ENCODE measurements at places on chromosomes 6 and 20.

DNA sequence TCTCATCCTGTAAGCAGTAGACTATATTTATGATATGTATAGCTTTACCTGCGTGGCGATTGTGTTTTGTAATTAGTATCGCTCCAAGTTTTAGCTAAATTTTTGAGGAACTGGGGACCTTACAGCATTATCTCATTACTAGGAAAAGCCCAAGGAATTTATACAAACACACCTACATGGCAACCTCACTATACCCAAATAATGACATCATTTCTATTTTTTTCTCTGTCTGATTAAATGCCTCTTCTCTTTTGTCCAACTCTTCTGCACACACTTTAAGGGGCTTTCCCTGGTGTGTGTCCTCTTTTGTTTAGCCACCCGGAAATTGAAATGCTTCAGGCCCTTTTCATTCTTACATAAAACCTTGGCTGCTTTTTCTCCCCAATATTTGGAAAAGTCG lies 82.9 kb upstream of the EXOC2 start:
- DNase-seq = no peak

GRCh38 chr6:158751224-158751623 lies 67.9 kb downstream of the EZR start:
- no peak for DNase-seq

- no peak for DNase-seq
Observed at GRCh38 chr6:90538278-90539046, 48.4 kb downstream of the MAP3K7 start.

- no peak for DNase-seq
Observed at GRCh38 chr20:23666698-23667097, 22.1 kb downstream of the CST4 start.

DNA sequence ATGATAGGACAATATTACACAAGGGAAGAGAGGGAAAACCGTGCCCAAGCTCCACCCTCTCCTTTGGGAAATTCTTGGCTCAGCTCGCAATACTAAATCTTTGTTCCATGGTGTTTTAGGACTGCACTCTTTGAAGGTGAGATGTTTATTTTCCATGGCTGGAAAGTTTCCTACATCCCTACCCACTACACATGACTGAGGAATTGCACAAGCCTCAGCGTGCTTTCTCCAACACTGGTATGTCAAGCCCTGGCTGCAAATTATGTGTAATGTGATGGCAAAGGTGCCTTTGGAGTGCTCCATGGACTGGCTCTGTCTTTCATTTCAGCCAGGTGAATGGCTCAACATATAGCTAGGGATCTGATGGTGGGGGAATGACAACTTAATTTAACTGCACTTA lies 134.3 kb downstream of the ISM1 start:
- no peak for DNase-seq

DNA sequence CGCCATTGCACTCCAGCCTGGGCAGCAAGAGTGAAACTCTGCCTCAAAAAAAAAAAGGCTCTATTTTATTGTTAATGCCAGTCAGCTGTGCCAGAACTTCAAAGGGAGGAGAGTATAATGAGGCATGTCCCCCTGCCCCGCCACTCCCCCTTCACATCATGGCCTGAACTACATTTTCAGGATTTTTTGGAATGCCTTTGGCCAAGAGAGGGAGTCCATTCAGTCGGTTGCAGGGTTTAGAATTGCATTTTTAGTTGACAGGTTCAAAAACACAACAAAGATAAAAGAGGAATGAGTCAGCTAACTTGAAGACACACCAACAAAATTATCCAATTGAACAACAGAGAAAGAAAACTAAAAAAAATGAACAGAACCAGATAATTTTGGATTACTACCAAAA lies 59.1 kb downstream of the CEP43 start:
- DNase-seq = no peak

- DNase-seq = no peak
Observed at GRCh38 chr6:43582911-43583310, 6.9 kb downstream of the POLH start.

GRCh38 chr20:63896264-63897105 lies 1.6 kb downstream of the DNAJC5 start:
- DNase-seq = no peak

GRCh38 chr6:149941583-149942460 lies at the start of gene ULBP2:
Gene ULBP2 (plus strand): TSS chr6:149942014. CDS start chr6:149942073, 59 bp downstream.
- DNase-seq = peak; percentile 37

DNA sequence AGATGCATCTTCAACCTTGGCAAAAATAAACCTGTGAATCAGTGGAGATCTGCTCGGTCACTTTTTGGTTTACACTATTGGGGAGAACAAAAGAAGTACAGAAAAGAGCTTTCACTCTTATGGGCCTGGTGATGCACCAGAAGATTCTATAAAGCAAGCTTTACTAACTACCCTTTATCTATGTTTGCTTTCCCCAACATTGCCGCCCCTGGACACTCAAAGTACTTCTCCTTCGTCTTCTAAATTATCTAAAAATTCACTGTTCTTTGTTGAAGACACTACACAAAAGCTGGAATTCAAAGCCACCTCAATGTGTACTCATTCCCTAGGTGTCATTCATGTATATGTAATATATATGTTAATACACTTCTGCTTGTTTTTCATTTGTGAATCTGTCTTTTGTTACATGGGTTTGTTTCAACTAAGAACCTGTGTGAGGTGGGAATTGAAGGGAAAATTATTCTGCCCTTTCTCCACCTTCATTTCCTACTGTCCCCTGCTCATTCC lies 97.9 kb upstream of the BTN3A2 start:
- DNase-seq = no peak

GRCh38 chr20:13758884-13759283 lies 25.8 kb downstream of the ESF1 start:
- no peak for DNase-seq

DNA sequence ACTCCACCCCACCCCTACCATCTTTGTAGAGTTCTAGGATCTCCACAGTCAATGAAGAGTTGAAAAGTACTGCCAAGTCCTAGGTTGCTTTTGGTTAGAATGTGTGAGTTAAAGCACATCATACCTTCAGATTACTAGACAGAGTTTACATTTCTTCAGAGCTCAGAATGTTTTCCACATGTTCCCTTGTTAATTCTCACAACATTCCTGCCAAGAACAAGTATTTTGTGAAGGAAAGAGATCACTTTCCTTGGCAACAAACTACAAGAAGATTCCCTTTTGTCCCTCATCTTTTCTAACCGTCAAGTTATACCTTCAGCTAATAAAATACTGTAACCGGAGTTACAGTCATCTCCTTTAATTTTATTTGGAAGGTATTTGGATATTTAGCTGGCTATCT lies 266.8 kb downstream of the ZFAND3 start:
- DNase-seq = no peak

- no peak for DNase-seq
Observed at GRCh38 chr20:60011512-60012507, 53.6 kb downstream of the CDH26 start.

DNA sequence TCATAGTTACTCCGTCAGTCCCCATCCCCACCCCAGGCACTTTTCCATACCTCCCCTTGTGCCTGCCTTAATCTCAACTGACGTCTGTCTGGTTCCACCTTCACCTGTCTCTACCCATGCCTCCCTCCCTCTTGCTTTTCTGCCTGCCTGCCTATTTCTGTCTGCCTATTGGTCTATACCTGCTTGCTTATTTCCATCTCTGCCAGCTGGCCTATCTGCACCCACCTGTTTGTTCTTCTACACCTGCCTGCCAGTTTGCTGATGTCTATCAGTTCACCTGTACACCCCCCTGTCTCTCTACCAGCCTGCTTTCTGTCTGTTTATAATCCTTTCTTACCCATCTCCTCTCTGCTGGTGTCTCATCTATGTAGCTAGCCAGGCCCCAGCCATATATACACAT lies 87.5 kb downstream of the RALGAPA2 start:
- peak; percentile 15 for DNase-seq

DNA sequence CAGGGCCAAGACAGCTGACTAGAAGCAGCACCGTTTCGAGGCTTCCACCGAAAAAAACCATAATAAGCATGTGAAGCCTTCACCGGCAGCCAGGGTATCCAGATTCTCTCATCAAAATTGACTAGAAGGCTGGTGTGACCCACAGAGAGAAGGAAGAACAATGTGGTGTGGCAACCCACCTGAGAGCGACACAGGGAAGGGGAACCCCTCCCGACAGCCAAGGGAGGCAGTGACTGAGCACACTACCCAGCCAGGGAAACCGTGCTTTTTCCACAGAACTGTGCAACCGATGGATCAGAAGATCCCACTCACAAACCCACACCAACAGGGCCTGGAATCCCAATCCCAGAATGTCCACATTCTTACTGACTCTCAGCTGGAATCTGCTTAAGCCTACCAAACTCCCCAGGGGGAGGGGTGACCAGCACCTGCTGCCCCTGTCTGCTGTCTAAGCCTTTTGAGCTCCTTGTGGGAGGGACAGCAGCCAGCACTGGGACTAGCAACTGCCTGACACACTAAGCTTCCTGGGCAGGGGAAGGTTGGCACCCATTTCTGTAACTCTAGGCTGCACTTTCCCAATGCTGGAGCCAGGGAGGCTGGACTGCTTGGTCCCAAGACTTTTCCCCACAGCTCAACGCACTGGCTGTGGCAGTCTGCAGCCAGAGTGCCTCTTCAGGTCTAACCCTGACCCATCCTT lies 231.9 kb upstream of the FAM83B start:
- DNase-seq = no peak

GRCh38 chr6:37624606-37625574 lies 72.8 kb downstream of the MDGA1 start:
- DNase-seq = no peak

DNA sequence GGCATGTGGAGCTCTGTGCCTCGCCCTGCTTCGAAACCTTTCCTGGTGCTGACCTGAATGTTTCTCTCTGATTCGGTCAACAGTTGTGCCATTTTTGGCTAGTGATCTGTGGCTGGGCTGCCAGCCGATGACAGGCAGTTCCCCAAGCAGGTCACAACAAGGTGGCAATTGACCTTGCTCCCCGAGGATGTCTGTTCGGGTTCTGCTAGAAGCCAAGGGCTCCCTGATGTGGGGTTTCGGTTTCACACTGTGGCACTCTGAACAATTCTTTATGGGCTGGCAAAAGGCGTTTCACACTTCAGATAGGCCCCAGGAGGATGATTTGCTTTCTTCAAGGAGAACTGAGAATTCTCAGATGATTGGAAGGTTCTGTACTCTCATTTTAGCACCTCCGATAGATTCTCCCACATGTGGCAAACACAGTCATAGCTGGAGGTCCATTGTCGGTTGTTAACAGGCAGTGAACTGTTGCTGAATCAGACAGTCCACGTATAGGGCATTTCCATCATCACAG lies 135.6 kb downstream of the SLC24A3 start:
- DNase-seq = no peak

GRCh38 chr6:15244620-15245360 lies 1.1 kb upstream of the JARID2 start:
- DNase-seq = peak; percentile 45

DNA sequence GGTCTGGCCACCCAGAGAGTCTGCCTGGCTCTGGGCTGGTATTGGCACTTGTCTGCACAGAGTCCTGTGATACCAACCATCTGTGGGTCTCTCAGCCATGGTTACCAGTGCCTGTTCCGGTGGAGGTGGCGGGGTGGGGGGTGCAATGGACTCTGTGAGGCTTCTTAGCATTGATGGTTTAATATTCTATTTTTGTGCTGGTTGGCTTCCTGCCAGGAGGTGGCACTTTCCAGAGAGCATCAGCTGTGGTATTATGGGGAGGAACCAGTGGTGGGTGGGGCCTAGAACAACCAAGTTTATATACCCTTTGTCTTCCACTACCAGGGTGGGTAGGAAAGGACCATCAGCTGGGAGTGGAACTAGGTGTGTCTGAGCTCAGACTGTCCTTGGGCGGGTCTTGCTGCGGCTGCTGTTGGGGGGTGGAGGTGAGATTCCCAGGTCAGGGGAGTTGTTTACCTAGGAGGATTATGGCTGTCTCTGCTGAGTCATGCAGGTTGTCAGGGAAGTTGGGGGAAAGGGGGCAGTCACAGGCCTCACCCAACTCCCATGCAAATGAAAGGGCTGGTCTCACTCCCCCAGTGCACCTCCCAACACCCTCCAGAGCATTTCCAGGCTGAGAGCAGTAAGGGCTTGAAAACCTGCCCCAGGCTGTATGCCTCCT lies 117.5 kb downstream of the FLRT3 start:
- DNase-seq = no peak

DNA sequence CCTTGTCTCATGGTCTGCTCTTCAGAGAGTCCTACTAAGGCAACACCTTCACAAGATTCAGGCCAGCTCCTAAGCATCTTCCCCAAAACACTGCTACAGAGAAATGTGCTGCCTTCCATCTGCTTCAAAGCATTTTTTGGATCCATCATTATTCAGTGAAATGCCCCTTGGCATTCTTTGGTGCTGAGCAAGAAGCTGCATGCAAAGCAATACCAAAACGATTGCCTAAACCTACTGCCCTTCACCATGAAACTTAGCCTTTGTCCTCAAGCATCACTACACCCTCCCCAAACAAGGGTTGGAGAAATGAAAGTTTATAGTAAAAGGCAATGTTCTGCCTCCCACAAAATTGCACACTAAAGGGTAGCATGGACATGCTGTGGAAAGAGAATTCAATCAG lies 93.5 kb downstream of the SNAP25 start:
- DNase-seq = no peak

- DNase-seq = no peak
Observed at GRCh38 chr6:12457094-12457493, 166.9 kb downstream of the EDN1 start.

- DNase-seq = no peak
Observed at GRCh38 chr6:139355172-139355571, 19.3 kb downstream of the CITED2 start.

- DNase-seq = no peak
Observed at GRCh38 chr6:110552076-110552475, 75.7 kb upstream of the SLC22A16 start.

- DNase-seq = no peak
Observed at GRCh38 chr6:32774426-32774825, 11.1 kb upstream of the HLA-DQB2 start.

GRCh38 chr6:51569594-51569993 lies 517.8 kb downstream of the PKHD1 start:
- no peak for DNase-seq

GRCh38 chr6:52227495-52227894 lies 16.8 kb downstream of the IL17F start:
- DNase-seq = no peak

- DNase-seq = no peak
Observed at GRCh38 chr6:6407071-6407741, 86.7 kb upstream of the F13A1 start.

GRCh38 chr20:61911824-61912223 lies 153.9 kb downstream of the TAF4 start:
- DNase-seq = no peak

DNA sequence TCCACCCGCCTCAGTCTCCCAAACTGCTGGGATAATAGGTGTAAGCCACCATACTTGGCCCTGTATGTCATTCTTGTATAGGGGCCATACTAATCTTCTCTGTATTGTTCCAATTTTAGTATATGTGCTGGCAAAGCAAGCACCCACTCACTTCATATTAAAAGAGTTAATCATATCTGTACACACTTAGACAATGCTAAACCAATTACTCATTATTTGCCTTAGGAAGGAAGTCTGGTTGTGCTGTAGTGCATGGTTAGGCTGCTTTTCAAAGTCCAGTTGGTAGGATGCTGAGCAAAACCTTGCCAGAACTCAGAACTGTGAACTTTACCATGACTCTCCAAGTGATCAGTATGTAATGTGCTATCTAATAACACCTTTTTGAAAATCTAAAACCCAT lies 88.6 kb downstream of the LIN28B start:
- no peak for DNase-seq

GRCh38 chr20:46803123-46804020 lies 91.3 kb upstream of the EYA2 start:
- no peak for DNase-seq

Data from NCI-H1930 (cell line).